Osteocyte (in vitro differentiated cells): ENCODE measurements at places on chromosomes 6 and 20.

DNA sequence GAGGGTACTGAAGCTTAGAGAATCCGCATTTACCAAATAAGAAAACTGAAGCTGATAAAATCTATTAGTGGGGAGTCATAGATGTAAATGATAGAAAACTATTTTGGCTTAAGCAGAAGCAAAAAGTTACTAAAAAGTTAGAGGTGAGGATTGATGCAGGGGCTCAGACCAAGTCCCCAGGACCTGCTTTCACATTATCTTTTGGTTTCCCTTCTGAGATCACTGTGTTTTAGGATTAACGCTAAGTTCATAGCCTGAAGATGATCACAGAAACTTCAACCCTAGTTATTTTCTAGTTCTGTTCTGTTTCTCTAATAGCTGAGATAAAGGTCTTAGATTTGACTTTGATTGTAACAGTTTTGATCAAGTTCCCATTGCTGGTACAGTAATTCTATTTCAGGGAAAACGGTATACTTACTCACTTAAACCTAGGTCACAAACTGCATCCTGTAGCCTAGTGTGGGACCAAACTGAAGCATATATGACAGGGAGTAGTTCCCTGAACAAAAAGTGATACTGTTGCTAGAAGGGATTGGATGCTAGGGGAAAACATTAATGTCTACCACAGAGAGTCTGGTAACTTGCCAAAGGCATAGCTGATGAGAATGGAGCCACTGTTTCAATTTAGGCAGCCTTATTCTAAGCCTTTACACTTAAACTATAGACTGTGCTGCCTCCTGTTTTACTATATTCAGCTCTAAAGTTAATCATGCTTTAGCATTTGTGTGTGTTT lies 13.1 kb downstream of the CYB5R4 start:
- no peak for DNase-seq

DNA sequence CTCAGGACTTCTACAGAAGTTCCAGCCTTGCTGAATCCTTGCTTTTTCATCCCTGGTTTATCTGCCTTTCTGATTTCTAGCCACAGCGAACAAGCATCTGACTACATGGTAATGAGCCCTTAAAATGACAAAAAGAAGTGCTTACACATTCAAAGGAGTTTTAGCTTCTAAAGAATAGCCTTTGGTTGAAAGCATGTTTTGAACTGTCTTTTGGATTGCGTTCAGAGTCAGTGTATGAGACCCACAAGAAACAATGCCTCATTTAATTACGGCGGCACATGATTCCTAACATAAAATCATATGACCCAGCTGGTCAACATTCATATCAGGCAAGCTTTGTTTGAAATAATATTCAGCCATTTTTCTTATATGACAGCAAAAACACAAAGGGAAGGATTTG lies 784.2 kb downstream of the KIF16B start:
- DNase-seq, result no peak

DNA sequence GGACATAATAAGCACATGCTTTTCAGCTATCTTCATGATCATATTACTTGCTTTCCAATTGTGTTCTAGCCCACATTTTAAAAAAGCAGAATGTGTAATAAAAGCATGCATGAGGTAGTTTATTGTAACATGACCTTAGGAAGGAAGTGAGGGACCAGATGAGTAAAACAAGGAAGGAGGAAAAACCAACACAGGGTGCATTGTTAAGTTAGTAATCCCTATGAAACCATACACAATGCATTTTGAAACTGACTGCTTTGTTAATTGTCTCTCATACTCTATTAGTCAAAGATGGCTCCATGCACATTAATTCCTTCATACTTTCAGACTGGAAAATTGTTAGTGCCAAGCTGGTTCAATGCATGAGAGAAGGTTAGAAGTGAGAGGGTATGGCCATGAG lies 37.7 kb upstream of the CENPW start:
- DNase-seq, result no peak

GRCh38 chr6:20474874-20475542 lies 59.2 kb upstream of the CDKAL1 start:
- DNase-seq, result no peak

- no peak for DNase-seq
These were observed 31.9 kb downstream of the PIGU start for GRCh38 chr20:34644951-34645350.
